Adrenal gland (tissue), 19 donors: ENCODE measurements at places on chromosomes 7 and 10. TPM values are rescaled to one million over a fixed set of nuclear protein-coding genes. Genes with fewer than 3 reads are reported as not detected.

- no peaks in the 10 kb centered on the region for H3K36me3 ChIP-seq
- no peak overlapping the region for H3K4me3 ChIP-seq
Observed at GRCh38 chr10:6430423-6430980, 149.6 kb downstream of the PRKCQ start.

DNA sequence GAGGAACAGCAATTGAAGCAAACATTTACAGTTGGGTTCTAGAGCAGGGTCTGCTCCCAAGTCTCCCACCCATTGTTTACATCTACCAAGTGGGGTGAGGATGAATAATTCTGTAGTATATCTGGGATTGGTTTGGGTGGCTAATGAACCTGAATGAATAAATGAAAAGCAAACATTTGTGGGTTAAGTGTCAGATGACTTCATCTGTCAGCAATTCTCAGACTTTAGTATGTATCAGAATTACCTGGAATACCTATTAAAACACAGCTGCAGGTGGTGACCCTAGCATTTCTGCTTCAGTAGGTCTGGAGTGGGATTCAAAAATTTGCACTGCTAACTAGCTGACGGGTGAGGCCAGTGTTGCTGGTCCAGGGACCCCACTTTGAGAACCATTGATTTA is 18.0 kb upstream of the NPVF start:
- H3K27me3 ChIP-seq, result no peaks in the 10 kb centered on the region
- H3K4me3 ChIP-seq, result no peak overlapping the region
- H3K27ac ChIP-seq, result no peak overlapping the region
- no peaks in the 10 kb centered on the region for H3K4me1 ChIP-seq

DNA sequence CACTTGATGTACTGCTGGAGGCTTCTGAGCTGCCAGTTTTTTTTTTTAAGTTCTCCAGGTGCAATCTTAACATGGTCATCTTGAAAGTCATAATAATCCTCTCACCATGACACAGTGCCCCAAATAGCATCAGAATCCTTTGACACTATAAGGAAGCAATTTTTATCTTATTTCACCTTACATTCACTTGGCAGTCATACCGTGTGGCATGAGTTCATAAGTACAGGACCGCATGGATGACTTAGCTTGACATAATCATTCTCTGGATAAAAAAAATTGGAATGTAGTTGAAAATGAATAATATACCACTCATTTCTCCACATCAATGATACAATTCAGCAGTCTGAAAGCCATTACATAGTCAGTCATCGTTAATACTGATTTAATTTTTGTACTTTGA is 25.6 kb upstream of the TMEM196 start:
- no peak overlapping the region for H3K27ac ChIP-seq
- H3K27me3 ChIP-seq, result no peaks in the 10 kb centered on the region
- H3K36me3 ChIP-seq, result no peaks in the 10 kb centered on the region
- H3K4me3 ChIP-seq, result no peak overlapping the region
- no peak for DNase-seq
- H3K4me1 ChIP-seq, result no peaks in the 10 kb centered on the region

GRCh38 chr10:24947304-24948097 is 4.9 kb downstream of the PRTFDC1 start:
- DNase-seq, result no peak
- peak overlapping the region; percentile 71 for H3K27ac ChIP-seq
- H3K4me1 ChIP-seq, result no peaks in the 10 kb centered on the region
- H3K36me3 ChIP-seq, result no peaks in the 10 kb centered on the region

ITIH5 gene
- polyA plus RNA-seq, result 2.5 TPM

HOGA1 gene
- 13.6 TPM for polyA plus RNA-seq

XRCC2 gene
- polyA plus RNA-seq, result 0.20 TPM
